ENCODE measurements at places on chromosomes 13 and 19.

GRCh38 chr19:55232286-55232602 is 3.7 kb upstream of the TMEM86B start:
- no peak for DNase-seq

GRCh38 chr13:23288564-23288963 is 107.8 kb downstream of the SGCG start:
- DNase-seq: no peak

GRCh38 chr13:25990801-25991200 is 61.0 kb downstream of the SHISA2 start:
- no peak for DNase-seq

DNA sequence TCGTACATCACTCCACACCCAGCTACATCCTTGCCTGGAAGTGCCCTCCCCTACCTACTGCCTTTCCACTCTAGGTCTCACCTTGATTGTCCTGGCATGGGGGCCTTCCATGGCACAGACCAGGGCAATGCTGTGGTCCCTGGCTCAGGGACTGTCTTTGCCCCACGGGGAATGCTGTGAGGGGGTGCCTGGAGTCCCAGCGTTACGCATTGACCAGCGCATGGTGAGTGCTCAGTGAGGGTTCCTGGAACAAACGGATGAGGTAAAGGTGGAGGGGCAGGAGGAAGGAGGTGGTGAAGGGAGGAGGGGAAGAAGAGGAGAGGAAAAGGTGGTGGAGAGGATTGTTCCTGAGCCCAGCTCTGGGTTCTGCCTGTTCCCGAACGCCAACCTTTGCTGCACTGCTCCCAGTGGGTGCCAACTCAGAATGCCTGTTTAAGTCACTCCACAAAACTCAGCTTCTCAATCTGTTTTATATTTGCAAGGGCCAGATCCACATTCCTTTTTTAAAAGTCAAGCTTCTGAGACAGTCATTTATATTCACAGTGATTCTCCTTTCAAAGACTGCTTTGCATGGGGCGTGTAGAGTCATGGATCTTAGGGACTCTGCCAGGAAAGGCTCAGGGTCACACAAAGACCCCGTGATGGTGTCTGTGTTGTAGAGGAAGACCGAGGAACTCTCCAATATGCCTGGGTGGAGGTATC is 40.8 kb downstream of the CHST8 start:
- no peak for DNase-seq

DNA sequence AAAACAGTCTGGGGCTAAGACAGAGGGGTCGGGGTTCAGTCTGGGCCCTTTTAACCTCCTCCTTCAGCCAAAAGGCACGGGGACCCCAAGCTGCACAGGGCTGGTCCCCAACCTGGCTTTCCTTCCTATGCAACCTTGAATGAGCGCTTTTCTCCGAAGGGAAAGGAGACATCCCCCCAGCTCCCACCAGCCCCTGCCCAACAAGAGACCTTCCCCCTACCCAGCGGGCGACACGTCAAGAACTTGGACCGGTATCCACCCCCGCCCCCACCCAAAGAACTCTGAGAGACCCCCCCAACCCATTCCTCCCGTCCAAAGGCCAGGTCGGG is 35.0 kb upstream of the NANOS3 start:
- no peak for DNase-seq

- DNase-seq: no peak
Measured at GRCh38 chr19:7210359-7210758, 83.9 kb downstream of the INSR start.

Data from right renal pelvis (tissue), 4 donors.